ENCODE measurements at places on chromosomes 5 and 9.

GRCh38 chr5:171629628-171630349 lies 155.8 kb upstream of the SMIM23 start:
- peak; percentile 64 for DNase-seq

DNA sequence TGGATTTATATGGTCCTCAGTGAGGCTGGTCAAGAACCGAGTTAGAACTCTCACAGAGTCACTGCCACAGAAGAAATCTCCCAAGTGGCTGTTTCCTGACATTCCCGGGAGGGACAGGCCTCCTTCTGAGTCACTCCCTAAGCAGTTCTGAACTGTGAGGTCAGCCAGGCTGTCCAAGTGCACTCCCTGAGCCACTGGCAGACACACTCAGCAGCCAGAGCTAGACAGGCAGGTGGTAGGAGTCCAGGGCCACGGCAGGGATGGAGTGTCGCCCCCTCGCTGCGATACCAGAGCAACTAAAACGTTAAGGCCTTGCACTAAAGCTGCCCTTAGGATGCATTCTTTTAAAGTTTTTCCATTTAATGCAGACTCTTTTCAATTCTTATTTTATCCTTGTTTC lies 3.4 kb downstream of the IL4 start:
- peak; percentile 95 for DNase-seq

DNA sequence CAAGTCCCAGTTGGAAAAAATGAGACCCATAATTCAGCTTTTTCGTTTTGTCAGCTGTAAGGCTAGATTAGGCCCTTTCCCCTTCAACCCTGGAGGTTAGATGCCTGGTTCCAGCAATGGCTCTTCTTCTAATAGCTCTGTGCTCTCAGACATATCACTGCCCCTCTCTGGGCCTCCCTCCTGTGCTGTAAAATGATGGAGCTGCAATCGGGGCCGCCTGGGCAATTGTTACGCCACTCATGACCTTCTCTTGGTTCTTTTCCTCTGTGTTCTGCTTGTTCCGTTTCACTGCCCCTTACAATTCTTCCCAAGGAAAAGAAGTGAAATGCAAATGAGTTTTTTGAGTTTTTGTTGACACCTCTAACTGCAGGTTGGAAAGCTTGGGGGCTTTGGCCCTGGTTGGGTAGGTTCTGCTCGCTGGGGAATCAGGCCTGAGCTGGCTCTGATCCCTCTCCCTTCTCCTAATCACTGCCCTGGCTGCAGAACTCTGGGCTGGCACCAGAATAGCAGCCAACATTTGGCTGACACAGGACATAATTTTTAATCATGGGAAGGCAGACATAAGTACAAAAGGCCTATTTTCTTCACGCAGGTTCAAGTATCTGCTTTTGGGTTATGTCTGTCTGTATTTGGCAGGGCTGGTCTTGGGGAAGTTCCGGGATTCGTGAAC lies 110.9 kb downstream of the FOXD1 start:
- DNase-seq = no peak

DNA sequence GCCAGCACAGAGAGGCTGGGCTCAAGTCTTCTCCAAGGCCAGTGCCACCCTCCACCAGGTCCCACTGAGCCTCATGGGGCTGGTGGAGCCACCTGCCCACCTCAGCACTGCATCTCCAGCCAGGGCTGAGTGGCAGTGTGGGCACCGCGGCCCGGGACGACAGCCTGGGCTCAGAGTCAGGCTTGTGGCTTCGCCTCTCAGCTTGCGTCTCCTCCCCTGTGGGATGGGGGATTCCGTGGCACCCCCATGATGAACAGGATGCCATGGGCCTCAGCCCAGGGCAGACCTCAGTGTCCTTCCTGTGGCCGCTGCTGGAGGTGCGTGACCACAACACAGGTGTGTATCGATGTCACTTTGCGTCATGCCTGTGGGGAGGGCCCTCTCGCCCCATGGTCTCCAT lies 136.4 kb upstream of the PPP1R26 start:
- DNase-seq = no peak

DNA sequence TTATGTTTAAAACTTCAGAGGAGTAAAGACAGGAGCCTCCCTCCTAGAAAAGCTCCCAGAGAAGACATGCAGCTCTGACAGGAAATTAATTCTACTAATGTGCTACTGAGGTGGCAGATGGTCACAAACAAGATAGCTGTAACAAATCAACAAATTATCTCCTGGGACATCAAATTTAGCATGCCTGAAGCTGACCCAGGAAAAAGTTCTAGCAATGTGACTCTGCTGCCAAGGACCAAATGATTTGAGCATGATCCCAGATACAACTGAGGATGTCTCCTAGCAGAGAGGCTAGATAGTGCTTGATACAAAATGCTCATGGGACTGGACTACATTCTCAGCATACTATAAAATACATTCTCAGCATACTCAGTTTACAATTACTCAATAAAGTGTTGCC lies 413.5 kb upstream of the SMC2 start:
- DNase-seq = no peak

DNA sequence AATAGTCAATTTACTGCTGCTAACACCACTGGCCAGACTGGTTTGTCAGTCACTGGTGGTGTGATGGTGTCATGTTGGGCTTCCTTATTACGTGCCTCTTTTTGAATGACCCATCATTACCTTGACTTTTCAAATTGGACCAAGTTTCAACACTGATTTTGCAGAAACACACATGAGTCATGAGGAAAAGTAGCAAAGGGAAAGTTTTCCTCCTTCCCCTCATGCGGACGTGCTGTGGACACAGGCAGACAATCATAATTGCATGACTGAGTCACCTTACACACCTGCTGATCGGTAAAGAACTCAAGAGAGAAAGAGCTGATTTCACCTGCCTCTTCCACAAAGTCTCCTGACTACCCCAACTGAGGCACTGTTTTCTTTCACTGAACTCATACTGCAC lies 324.5 kb downstream of the ARRDC3 start:
- DNase-seq = no peak

- peak; percentile 93 for DNase-seq
Observed at GRCh38 chr9:91433180-91433579, 9.5 kb upstream of the NFIL3 start.

DNA sequence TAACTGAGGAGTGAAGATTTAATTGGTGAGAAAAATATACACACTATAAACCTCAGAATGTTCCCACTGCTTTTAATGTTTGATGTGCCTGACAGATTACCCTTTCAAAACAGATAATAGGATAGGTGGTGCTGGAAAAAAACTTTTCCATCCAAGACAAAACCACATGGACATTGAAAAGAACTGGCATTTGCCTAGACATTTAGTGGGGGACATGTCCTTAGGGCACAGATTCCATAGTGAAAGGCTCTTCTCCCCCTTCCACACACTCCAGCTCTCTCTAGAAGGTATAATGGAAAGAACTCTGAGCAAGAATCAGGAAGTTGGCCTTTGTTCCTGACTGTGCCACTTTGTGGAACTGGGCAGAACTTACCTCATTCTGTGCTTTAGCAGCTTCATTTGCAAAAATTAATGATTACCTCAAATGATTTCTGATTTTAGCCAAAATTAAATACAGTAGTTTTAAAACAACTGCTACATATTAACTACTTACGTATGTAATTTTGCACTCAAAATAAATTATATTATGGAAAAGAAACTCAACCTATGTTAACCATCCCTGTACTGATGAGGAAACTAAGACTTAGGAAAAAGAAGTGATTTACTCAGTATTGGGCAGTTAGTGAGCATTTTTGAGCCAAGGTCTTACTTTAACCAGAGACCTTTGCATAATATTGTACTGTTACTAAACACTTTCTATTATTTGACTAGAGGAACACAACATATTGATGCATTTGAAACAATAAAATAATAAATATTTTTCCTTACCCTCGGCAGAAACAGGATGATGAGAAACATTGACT lies 43.3 kb downstream of the TMC1 start:
- DNase-seq = no peak

GRCh38 chr9:35664531-35665470 lies at the start of gene ARHGEF39:
TSS of gene ARHGEF39 (minus strand) at chr9:35665195. CDS start at chr9:35665169, 26 bp downstream.
- peak; percentile 85 for DNase-seq

- peak; percentile 44 for DNase-seq
Observed at GRCh38 chr9:128771094-128771721, 519 bp downstream of the ZER1 start.

GRCh38 chr5:14142827-14143545 lies at the start of gene TRIO:
TSS of gene TRIO (plus strand) at chr5:14143342. CDS start at chr5:14143726, 384 bp downstream.
- peak; percentile 94 for DNase-seq

DNA sequence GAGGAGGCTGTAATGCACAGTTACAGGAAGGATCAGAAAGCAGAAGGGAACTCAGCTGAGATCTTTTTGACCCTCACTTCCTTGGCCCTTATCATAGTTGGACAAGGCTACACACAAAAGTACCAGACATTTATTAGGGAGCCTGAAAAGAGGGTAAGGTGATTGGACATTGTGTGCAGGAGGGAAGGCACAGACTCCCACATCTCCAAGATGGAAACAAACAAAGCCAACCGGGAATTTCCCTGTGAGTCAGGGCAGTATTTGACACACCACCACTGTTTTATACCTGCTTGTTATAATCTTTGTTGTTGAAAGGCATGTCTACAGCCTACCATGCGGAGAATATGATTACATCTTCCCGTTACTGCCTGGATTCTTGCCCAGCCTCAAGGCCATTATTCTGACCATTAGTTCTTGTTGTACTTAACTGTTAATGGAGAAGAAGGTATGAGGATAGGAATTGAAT lies 3.0 kb upstream of the CCNG1 start:
- DNase-seq = no peak

GRCh38 chr5:848671-849111 lies 2.1 kb downstream of the ZDHHC11 start:
- DNase-seq = no peak

- DNase-seq = peak; percentile 23
Observed at GRCh38 chr5:80754900-80755299, 100.1 kb upstream of the DHFR start.

GRCh38 chr5:133639850-133640528 lies 27.6 kb upstream of the FSTL4 start:
- no peak for DNase-seq

DNA sequence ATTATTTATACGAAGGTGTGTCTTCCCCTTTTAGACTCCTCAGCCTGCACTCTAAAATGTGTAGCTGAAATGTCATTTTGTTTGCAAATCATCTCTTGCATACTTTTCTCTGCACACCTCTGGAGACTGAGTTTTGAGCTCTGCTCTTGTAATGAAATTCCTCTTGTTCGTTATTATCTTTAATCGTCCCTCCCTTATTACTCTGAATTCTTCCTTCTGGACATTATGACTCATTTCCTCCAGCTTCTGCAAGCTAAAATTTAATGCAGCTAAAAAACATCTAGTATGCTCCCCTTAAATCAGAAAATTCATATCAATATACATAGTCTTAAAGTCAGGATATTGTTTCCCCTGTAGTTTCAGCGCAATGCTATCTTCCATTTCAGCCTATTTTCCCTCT lies 13.5 kb downstream of the ISL1 start:
- peak; percentile 40 for DNase-seq

DNA sequence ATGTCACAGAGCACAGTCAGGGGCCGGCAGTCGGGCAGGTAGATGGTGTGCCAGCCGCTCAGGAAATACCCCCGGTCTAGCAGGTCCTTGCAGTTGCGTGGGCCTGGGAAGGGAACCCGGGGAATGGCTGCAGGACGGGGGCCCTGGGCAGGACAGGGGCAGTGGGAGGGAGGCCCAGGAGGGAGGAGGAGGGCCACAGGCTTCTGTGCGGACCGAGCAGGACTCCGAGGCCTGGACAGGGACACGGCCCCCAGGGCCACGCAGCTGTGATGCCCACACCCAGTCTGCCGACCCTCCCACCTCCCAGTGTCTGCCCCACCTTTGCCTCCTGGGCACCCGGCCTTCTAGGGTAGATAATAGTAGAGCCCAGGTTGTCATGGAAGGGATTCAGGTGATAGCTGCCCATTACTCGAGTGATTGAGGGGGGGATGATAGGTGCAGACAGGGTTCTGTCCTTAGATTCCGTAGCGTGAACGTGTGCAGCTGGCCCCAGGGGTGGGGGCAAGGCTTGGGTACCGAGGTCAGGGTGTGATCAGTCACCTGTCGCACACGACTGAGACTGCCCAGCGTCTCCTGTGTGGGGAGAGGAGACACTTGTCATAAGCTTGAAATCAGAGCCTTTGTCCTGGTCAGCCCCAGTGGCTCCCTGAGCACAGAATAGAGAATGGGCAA lies 4.5 kb downstream of the FCN1 start:
- no peak for DNase-seq

- no peak for DNase-seq
Observed at GRCh38 chr9:82621447-82621846, 441.5 kb downstream of the RASEF start.

DNA sequence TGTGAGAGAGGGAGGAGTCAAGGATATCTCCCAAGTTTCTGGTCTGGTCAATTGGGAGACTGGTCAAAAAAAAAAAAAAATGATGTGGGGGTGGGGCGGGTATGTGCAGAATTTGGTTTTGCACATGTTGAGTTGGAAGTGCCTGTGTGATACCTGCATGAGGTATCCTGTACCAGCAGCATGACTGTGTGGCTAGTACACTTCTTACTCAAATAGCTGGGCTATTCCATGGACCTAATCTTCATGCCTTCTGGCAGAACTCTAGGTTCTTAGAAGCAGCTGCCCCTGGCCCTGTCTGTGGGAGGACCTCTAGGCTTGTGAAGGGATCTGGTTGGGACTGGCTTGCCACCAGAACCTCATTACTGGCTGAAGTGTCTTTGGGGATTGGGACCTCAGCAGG lies 93.5 kb downstream of the RALGPS1 start:
- DNase-seq = no peak

DNA sequence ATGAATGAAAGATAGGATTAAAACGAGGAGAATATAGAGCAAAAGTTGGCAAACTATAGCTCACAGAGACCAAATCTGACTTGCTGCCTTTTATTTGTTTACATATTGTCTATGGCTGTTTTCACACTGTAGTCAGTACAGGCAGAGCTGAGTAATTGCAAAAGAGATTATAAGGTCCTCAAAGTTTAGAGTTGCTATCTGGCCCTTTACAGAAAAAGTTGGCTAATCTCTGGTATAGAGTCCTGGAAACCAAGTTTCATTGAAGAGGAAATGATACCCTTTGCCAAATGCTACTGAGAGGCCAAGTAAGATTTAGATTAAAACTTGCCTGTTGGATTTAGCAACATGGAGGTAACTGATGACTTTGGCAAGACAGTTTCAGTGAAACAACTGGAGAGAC lies 36.0 kb downstream of the LYRM7 start:
- no peak for DNase-seq

GRCh38 chr5:16866273-16866672 lies 69.8 kb downstream of the MYO10 start:
- no peak for DNase-seq

GRCh38 chr5:150514708-150515211 lies 6.8 kb downstream of the NDST1 start:
- peak; percentile 69 for DNase-seq

DNA sequence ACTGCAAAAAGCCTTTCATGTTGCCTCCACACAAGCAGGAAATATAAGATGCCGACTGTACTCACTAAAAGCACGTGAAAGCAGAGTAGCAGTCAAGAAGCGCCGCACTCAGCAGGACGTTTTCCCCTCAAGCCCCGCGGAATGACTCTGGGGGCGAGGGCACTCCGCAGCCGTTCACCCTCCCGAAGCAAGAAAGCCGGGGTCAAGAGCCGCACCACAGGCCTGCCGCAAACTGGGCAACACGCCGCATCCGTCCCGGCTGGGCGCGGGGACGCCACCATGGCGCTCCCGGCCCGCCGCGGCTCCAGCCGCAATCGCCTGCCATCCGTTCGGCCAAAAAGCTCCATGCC lies 364 bp downstream of the RPS6 start:
- DNase-seq = no peak

- no peak for DNase-seq
Observed at GRCh38 chr9:2557693-2558092, 63.9 kb upstream of the VLDLR start.

- no peak for DNase-seq
Observed at GRCh38 chr9:89444274-89444673, 53.6 kb downstream of the SEMA4D start.

Data from EH (cell line).